CD4-positive, alpha-beta T cell treated with Interleukin-6 for 4 hours (primary cell): ENCODE measurements at places on chromosomes 12 and 14.
A peak's percentile ranks its signal among the peaks of the same experiment; 100 is the strongest.

DNA sequence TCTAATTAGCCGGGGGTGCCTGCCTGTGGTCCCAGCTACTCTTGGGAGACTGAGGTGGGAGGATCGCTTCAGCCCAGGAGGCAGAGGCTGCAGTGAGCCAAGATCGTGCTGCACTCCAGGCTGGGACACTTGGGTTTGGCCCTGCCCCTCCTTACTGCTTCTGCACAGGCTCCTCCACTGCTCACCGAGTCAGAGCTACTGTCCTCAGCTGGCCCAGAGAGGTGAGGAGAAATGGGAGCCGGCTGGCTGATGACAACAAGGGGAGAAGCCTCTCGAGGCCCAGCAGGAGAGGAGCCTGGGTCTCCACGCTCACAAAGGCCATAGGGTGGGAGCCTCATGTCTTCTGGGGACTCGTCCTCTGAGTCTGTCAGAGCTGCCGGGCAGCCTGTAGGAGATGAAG is 13.7 kb downstream of the CALCOCO1 start:
- no peak for DNase-seq

GRCh38 chr12:132003846-132004245 is 54.1 kb downstream of the EP400 start:
- DNase-seq, result no peak

GRCh38 chr14:23487216-23487615 is 17.7 kb downstream of the NGDN start:
- no peak for DNase-seq

- DNase-seq, result no peak
These were observed 51.3 kb downstream of the RIMBP2 start for GRCh38 chr12:130664772-130665171.

DNA sequence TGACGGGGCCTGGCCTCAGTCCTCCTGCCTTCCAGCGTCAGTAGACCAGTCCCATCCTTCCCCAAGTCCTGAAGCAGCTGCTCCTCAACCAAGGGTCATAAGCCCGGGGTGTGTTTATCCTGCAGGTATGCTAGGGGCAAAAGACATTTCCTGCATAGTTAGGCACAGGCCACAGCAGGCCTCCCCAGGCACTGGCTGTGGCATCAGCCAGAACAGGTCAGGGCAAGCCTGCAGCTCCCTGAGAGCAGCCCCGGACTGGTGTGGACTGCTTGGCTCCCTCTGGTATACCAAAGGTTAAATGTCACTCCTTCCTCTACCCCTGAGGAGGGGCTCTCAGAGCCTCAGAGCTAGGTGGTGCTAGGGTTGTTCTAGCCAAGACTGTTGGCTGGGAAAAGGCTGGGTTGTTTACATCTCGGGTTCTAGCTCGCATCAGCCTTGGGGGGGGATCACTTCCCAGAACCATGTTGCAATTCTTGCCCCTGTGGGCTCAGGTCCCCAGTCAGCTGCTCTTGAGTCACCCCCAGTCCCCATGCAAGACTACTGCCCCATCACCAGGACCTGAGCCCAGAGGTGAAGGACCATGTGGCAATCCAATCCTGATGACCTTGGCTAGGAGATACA is 2.9 kb downstream of the MMP14 start:
- no peak for DNase-seq

- no peak for DNase-seq
These were observed 202.8 kb upstream of the DIO2 start for GRCh38 chr14:80414080-80414479.

DNA sequence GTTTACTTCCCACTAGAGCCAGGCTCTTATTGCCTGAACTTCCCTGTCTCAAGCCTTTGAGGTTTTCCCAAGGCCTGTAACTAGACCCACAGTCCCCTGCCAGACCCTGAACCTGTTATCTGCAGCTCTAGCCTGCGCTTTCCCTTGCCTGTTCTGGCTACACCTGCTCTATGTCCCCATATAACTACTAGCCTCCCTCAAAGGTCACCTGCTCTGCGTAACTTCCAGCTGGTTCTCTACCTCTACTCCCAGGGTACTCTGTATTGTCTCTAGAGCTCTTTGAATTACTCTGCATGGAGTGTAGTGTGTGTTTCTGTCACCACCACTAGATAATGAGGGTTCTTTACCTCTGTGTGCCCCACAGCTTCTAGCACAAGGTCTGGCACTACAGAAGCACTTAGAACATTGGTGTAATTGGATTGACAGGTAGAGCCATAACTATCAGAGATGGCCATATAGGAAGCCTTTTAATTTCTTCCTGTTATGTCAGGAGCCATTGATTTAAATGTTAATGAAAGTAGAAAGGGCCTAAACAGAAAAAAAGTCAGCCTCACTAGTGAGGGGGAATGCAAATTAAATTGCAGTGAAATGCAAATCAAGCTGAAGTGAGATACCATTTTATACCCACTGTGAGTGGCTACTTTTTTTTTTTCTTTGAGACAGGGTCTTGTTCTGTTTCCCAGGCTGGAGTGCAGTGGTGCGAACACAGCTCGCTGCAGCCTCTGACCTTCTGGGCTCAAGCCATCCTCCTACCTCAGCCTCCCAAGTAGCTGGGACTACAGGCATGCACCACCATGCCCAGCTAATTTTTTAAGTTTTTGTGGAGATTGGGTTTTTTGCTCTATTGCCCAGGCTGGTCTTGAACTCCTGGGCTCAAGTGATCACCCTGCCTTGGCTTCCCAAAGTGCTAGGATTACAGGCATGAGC is 47.8 kb downstream of the EID3 start:
- no peak for DNase-seq

DNA sequence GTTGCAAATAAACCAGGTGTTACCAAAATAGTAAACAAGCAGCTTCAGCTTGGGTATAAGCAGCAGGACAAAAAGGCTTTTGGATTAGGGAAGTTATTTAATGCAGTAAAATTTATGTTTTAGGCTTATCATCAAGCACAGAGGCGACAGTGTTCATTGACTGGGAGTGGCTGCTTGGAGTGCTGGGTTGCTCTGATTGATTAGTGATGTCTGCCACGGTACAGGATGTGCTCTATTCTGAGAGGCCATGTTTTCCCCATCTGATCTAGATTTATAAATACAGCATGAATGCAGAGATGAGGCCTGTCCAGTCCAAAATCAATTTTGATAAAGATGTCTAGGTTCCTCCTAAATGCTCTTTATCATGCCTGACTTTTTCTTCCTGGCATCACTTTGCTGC is 83.5 kb downstream of the MAP1LC3B2 start:
- no peak for DNase-seq

DNA sequence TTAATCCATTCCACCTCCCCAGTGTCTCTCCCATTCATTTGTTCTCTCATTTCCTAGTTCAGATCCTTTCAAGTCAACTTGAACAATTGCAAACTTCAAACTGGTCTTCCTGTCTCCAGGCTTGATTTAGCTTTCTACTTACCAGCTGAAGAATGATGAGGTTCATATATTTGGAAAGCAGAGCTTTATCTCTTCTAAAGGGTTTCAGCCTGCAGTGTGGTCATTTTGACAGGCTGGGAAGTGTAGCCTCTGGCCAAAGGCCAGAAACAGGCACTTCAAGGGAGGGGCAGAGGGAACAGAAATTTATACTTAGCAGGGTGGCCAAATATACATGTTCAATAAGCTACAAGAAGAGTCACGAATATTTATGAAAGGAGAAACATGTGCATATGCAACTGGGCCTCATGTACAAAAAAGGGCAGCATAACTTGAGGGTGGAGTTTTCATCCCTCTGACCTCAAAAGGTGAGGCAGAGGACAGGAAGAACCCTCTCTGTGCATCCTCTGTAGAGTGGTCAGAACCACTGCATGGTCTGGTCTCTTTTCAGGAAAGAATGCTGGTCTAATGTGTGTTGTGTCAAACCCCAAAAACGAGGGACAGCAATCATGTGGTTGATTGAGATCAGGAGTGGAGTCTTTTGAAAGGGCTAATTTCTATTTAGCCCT is 34.0 kb upstream of the HECTD1 start:
- DNase-seq, result no peak

- DNase-seq, result no peak
These were observed 19.8 kb downstream of the PTPRB start for GRCh38 chr12:70617450-70617849.

DNA sequence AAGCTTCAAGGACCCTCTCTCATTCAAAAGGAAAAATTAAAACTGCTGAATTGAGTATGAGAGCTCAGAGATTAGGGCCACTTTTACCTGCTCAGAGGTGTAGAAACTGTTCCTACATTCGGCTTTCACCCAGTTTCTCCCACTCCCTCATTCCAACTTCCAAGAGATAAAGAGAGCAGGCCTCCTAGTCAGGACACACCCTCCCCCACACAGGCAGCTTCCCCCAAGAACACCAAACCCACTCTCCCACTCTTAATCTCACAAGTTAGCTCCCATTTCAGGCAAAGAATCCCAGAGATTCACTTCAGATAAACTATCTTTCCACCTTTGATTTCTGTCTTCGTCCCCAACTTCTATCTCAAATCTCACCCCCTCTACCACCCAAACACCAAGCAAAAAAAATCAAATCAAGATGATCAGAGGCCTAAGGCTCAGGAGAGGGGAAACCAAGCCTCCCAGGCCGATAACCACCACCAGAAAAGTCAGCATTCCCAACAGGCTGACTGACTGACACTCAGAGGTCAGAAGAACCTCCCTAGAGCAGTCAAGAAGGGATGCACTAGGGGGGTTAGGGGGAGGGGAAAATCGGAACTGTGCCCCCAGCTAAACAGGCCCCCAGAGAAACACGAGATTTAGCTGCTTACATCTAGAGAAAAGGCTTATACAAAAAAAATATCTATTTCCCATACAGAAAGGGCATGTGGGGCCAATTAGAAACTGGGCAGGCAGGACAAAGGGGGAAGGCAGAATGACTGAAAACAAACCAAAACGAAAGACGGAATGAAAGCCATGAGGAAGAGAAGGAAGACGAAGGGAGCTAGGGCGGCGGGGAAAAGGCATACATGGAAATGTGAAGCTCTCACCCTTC is 13.2 kb upstream of the CDH24 start:
- no peak for DNase-seq

GRCh38 chr14:31204593-31205534 is 2.7 kb downstream of the HECTD1 start:
- no peak for DNase-seq

- DNase-seq, result no peak
These were observed 20.4 kb downstream of the RGS6 start for GRCh38 chr14:71952381-71953363.

GRCh38 chr14:54786838-54787237 is 115.8 kb downstream of the GCH1 start:
- no peak for DNase-seq

GRCh38 chr12:26406391-26406790 is 211.0 kb downstream of the SSPN start:
- no peak for DNase-seq

GRCh38 chr14:75205591-75205990 is 29.2 kb upstream of the TMED10 start:
- peak; percentile 16 for DNase-seq

DNA sequence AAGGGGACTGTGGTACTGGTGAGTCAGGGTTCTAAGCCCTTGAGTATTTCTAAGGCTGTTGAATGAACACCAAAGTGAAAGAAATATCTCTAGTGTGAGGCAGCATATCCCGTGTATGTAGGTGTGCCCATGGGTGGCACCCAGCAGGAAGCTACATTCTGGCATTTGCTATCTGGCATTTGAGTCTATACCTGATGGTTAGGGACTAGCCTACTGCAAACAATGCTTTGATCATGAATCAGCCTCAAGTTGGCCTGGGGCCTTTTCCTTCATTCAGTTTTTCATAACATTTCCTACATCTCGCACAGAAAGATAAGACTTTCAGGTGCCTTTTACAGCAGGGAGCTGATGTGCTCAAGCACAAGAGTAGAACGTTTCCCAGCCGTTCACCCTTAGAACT is 85.7 kb upstream of the E2F7 start:
- DNase-seq, result no peak

DNA sequence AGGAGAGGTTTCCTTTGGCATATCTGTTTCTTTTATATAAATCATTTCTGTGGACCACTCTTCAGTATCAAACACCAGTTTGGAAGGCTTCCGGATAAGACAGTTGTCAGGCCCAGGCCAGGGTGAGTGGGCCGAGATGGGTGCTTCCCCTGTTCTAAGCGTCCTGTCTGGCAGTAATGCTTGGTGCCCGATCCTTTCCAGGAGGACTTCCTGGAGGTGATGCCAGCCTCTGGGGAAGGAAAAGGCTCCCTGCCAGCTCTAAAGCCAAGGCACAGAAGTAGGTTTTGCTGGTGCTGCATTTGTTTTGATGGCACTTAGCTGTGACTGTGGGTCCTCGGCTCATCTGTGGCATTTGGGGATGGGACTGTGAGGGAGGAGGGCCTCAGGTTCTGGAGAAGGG is 124.4 kb upstream of the RTL1 start:
- DNase-seq, result no peak

GRCh38 chr12:19643635-19644034 is 204.3 kb downstream of the AEBP2 start:
- DNase-seq, result no peak
